ENCODE measurements at places on chromosomes 1 and 21. TPM values are rescaled to one million over a fixed set of nuclear protein-coding genes. Genes with fewer than 3 reads are reported as not detected.

Gene MX1
- total RNA-seq, result 148 TPM

Gene FCN3
- total RNA-seq, result 0.47 TPM

Gene AGBL4
- total RNA-seq, result 0.24 TPM

Gene SLC26A9
- 0.09 TPM for total RNA-seq

Gene EDARADD
- total RNA-seq, result 4.2 TPM

GRCh38 chr21:24428591-24429199 is 1178.6 kb downstream of the MRPL39 start:
- no peaks in the 10 kb centered on the region for H3K36me3 ChIP-seq
- H3K27me3 ChIP-seq, result no peaks in the 10 kb centered on the region
- H3K4me1 ChIP-seq, result no peaks in the 10 kb centered on the region
- no peak for DNase-seq
- peak overlapping the region; percentile 30 for H3K4me3 ChIP-seq

GRCh38 chr1:196466654-196467053 is 141.6 kb downstream of the KCNT2 start:
- no peaks in the 10 kb centered on the region for H3K27me3 ChIP-seq
- no peak overlapping the region for H3K27ac ChIP-seq
- H3K4me1 ChIP-seq, result no peaks in the 10 kb centered on the region
- no peak overlapping the region for H3K4me3 ChIP-seq

- H3K27me3 ChIP-seq, result no peaks in the 10 kb centered on the region
- no peak for DNase-seq
- H3K27ac ChIP-seq, result no peak overlapping the region
Observed at GRCh38 chr1:60575326-60575977, 501.9 kb upstream of the C1orf87 start.

GRCh38 chr1:33410091-33410701 is 20.7 kb downstream of the PHC2 start:
- no peaks in the 10 kb centered on the region for H3K27me3 ChIP-seq
- H3K4me3 ChIP-seq, result no peak overlapping the region
- H3K27ac ChIP-seq, result no peak overlapping the region
- no peaks in the 10 kb centered on the region for H3K36me3 ChIP-seq

DNA sequence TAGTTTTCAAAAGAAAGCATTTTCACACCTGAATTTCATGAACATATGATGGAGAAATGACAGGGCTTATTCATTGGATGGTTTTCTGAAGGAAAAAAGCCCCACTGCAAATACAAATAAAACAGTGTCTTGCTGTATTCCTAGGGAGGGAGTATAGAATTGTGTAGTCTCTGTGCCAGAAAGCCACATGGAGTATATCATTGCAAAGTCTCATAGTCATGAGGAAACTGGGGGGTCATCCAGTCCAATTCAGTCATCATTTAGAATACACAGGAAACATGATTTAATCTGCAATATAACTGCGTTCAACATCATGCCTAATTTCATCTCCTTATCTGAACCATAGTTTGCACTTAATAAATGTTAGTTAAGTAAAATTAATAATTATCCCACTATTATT is 222.3 kb downstream of the NTNG1 start:
- H3K27me3 ChIP-seq, result no peaks in the 10 kb centered on the region
- no peaks in the 10 kb centered on the region for H3K36me3 ChIP-seq
- H3K4me1 ChIP-seq, result no peaks in the 10 kb centered on the region
- H3K4me3 ChIP-seq, result no peak overlapping the region
- DNase-seq, result no peak

DNA sequence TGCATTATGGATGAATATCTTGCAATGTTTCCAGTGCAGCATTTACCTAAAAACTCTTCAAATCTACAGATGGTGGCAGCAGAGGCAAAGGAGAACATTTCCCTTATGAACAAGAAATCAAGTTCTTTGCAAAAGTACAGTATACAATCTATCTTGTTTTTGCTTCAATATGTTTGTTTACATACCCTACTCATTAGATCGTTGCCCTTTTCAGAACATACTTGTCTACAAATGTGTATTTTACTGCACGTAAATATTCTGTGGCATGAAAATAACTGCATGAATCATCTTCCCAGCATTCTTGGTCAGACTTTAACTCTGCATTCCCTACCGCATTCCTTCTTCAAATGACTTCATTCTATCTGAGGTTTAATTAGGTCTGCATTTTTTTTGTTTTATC is 212.7 kb downstream of the ZP4 start:
- H3K4me3 ChIP-seq, result no peak overlapping the region
- no peak overlapping the region for H3K27ac ChIP-seq
- no peak for DNase-seq
- H3K36me3 ChIP-seq, result no peaks in the 10 kb centered on the region
- H3K27me3 ChIP-seq, result no peaks in the 10 kb centered on the region
